ENCODE measurements at places on chromosomes 1 and 21.

- DNase-seq, result peak; percentile 42
Measured at GRCh38 chr1:95018602-95019369, 54.0 kb downstream of the ALG14 start.

- no peak for DNase-seq
Measured at GRCh38 chr21:43308101-43308814, 118.7 kb downstream of the SIK1 start.

DNA sequence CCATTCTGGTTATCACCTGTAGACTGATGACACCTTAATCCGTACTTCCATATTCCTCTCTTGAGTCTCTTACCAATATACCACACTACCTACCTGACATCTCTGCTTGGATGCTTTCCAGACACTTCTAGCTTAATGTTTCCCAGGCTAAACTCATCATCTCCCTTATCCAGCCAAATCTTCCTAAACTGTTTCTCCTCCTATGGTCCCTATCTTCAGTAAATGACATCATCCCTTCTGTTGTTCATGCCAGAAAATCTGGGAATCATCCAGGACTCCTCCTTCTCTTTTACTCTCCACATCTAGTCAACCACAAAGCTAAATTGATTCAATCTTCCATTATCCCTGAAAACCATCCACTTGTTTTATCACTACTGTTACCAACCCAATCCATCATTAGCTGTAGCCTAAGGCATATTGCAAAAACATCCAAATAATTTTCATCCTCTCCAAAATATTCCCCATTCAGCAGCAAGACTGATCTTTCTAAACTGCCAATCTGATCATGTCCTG lies 464.1 kb upstream of the BEND5 start:
- DNase-seq, result no peak

- peak; percentile 19 for DNase-seq
Measured at GRCh38 chr1:155003766-155004351, 1.3 kb downstream of the ZBTB7B start.

DNA sequence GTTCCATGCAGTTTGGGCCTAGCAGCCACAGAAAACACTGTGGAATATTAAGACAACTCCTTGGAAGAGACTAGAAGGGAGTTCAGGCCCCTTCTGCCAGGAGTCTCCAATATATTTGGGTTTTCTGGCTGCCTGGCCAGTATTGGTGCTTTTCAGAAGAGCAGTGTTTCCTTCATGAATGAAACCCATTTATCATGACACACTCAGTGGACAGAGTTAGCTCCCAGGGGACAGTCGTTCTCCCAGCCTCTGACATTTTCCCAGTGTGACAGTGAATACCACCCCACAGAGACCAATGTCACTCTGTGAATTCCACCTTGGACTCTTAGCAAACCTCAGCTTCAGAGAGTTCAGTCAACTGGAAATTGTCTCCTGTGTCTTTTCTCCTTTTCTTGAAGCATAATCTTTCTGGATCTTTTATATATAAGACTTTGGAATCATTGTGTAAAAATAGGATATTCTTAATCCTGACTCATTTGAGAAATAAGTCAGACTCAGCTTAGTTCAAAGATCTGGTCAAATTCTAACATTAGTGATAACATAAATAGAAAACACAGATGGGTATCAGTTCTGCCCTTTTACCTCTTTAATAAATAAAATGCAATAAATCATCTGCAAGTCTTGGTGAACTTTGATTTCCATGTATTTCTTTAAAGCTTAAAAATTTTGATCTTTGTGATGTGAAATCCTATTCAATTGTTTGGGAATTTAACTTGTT lies 40.4 kb downstream of the GNG12 start:
- no peak for DNase-seq

DNA sequence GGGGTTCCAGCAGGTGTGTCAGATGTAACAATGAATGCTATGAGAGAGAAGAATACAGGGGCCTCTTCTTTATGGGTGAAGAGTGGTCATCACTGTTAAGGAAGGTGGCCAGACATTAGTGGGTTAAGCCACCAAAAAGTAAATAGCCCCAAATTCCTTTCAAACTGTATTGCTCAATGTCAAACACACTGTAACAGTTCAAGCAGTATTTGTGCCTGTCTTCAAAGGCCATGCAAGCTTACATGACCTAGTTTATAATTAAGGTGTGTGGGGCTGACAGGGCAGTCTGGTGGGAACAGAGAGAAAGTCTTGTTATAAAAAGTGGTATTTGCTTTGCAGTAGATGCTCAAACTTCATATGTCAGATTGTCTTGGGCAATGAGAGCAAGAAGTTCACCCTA lies 18.5 kb downstream of the CHIT1 start:
- no peak for DNase-seq

GRCh38 chr1:193766329-193766728 lies 579.9 kb upstream of the B3GALT2 start:
- no peak for DNase-seq

GRCh38 chr1:172578586-172578985 lies 45.6 kb downstream of the SUCO start:
- DNase-seq, result no peak

- peak; percentile 92 for DNase-seq
Measured at GRCh38 chr1:222892137-222892769, 77.4 kb downstream of the DISP1 start.

DNA sequence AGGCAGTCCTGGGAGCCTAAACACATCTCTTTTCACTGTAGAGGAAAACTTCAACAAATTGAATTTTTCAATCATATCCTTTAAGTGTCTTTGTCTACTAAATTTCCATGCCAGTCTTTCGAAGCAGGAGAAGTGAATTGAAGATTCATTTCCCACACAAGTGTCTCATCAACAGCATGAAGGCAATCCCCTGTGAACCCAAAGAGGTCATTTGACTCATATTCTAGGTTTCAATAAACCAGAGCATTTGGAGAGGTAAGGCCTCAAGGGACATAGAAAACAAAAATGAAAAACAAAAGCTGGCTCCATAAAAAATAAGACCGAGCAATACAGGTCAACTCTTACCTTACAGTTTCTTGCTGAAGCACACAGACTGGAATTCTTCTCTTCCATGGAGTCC lies 94.1 kb upstream of the ATP1B1 start:
- no peak for DNase-seq

DNA sequence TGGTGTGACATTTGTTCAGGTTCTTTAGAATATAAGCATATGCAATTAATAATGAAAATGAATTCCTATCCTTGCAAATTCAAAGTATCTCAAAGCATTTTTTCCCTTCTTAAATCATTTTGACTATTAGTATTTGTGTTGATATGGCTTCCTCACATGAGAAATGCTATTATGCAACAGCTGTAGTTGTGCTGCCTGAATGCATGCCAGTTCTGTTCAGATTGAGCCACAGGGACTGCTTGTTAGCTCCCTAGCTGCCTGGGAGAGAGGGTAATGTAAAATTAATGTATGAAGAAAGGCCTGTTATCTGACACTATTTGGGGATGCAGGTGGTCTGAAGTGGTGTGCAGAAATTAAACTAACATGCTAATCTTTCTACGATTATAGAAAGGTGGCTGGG lies 45.5 kb downstream of the CACHD1 start:
- peak; percentile 70 for DNase-seq

GRCh38 chr1:153553830-153554541 lies 4.9 kb upstream of the S100A3 start:
- DNase-seq, result peak; percentile 34

DNA sequence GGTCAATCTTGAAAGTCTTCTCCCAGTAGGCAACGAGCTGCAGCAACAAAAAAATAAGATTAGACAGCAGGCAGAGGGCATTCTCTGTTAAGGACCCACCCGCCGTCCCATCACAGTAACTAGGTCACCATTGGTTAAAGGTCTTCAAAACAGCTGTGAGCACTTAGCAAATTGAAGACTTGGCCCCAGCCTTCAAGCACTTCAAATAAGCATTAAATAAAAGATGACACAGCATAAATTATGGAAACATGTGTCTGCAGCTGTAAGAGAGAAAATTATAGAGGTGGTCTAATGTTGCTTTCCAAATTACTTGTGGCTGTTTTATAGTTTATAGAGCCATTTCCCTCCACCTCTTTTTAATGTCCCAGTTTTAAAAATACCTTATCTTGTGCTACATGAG lies 61.2 kb downstream of the VANGL1 start:
- no peak for DNase-seq

GRCh38 chr1:224116131-224116530 lies 2.2 kb downstream of the FBXO28 start:
- peak; percentile 72 for DNase-seq

GRCh38 chr1:37811027-37811655 lies 3.1 kb upstream of the YRDC start:
- peak; percentile 82 for DNase-seq

GRCh38 chr1:215458104-215458503 lies 109.0 kb upstream of the KCTD3 start:
- DNase-seq, result no peak

DNA sequence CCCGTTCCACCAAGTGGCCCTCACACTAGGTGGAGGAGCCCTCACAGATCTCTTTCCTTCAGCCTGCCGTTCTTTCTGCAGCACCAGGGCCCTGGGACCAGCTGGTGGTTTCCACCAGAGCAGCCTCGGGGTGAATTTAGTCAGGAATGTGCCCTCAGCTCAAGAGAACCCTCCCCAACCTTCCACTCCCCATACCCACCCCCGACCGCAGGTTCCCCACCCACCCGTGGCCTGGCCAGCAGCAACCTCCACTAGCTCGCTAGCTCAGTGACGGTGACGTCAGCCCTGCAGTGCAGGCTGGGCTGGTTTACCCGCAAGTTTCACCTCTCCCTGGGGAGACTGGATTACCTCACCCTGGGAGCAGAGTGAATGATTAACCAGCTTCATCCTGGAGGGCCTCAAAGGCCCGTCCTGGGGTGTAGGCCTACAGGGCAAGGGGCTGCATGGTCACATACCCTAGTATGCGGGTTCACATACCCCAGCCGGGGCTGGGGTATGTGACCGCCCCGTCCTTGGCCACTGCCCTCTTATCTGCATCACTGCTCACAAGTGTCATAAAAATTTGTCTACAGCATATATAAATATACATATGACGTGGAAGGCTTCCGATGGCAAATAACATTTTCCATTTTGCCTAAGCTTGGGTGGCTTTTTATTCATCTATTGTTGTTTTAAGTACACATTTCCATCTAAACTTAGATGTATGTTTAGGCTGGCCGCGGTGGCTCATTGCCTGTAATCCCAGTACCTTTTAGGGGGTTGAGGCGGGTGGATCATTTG lies 24.5 kb downstream of the ELF3 start:
- no peak for DNase-seq

DNA sequence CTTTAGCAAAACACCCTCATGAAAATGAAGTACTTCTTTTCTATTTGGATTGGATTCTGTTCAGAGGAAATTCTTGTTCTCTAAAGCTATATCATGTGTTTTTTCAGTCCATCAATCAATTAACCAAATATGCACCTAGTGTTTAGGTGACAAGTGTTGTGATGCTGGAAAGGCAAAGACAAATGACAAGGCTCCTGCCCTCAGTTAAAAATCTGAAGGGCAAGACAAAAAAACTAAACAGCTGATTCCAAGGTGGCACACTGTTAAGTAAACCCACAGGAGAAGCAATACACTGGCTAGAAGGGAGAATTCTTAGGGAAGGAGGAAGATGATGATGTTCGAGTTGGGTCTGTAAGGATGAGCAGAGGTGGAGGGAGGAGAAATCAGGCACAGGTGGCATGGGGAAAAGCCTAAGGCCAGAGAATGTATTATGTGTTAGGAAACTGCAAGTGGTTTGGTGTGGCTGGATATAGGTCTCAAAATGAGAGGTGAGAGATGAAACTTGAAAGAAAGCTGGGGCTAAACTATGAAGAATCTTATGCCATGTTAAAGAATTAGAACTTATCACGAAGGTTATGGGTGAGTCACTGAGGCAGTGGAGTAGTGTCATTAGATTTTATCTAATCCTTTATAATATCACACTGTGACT lies 51.8 kb upstream of the GFI1 start:
- peak; percentile 8 for DNase-seq

GRCh38 chr1:9385801-9386573 lies 93.3 kb downstream of the SPSB1 start:
- DNase-seq, result peak; percentile 42

- DNase-seq, result no peak
Measured at GRCh38 chr1:216932424-216932823, 209.2 kb upstream of the ESRRG start.

- DNase-seq, result no peak
Measured at GRCh38 chr1:177490036-177490639, 319.4 kb downstream of the BRINP2 start.

DNA sequence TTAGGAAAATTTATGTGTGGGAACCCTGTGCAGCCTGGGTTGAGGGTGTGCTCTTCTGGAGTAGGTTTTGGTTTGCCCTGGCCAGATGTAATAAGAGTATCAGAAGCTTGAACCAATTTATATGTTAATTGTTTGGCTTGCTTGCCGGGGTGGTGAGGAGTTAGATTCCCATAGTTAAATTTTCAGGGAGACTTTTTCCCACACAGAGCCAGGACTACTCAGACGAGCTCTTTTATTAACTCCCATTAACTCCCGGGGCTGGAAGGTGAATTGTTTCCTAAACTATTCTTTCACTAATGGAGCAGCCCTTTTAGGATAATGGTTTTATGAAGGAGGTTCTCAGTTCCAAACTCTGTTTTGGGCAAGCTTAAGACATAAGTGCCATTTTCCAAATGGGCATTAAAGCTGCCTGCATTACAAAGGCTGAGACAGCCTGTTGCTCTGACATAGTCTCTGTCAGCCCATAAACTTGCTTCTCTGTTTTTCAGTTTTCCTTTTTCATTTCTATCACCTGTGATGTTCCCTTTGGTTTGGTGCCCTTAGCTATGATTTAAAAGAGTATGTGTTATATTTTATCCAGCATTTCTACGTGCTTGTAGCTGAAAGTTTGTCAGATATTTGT lies 18.0 kb upstream of the RAB3GAP2 start:
- DNase-seq, result no peak

GRCh38 chr1:111638320-111638719 lies 18.7 kb downstream of the RAP1A start:
- no peak for DNase-seq

GRCh38 chr1:179337288-179337687 lies 28.5 kb upstream of the AXDND1 start:
- DNase-seq, result no peak

GRCh38 chr21:39314143-39315027 lies 953 bp upstream of the BRWD1 start:
- peak; percentile 73 for DNase-seq

DNA sequence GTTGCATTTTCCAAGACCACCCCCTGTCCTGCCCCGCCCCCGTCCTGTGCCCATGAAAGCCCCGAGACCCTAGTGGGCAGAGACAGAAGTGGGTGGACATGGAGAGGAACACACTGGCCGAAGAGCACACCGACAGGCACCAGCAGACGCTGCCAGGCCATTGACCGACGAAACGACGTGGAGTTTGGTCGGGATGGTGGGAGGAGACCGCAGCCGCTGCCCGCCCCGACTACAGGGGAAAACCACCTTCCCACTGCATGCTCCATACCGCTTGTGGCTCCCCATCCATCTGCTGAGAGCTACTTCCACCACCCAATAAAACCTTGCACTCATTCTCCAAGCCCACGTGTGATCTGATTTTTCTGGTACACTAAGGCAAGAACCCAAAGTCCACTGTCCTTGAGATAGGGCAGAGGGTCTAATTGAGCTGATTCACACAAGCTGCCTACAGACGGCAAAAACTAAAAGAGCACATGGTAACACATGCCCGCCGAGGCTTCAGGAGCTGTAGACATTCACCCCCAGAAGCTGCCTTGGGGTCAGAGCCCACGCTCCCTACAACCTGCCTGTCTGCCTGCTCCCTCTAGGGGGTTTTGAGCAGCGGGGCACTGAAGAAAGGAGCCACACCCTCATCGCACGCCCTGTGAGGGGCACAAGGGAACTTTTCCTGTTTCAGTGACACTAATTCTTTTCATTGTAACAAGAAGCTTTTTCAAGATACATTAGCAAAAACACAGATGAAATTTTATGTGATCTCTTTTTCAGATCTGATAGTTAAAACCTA lies 81.2 kb upstream of the RAB3GAP2 start:
- DNase-seq, result no peak
